ENCODE measurements at places on chromosomes 6 and 20.

- no peak for DNase-seq
Measured at GRCh38 chr20:52612046-52612632, 360.0 kb upstream of the TSHZ2 start.

GRCh38 chr20:25389401-25389857 is 1.2 kb downstream of the ABHD12 start:
- DNase-seq = no peak

DNA sequence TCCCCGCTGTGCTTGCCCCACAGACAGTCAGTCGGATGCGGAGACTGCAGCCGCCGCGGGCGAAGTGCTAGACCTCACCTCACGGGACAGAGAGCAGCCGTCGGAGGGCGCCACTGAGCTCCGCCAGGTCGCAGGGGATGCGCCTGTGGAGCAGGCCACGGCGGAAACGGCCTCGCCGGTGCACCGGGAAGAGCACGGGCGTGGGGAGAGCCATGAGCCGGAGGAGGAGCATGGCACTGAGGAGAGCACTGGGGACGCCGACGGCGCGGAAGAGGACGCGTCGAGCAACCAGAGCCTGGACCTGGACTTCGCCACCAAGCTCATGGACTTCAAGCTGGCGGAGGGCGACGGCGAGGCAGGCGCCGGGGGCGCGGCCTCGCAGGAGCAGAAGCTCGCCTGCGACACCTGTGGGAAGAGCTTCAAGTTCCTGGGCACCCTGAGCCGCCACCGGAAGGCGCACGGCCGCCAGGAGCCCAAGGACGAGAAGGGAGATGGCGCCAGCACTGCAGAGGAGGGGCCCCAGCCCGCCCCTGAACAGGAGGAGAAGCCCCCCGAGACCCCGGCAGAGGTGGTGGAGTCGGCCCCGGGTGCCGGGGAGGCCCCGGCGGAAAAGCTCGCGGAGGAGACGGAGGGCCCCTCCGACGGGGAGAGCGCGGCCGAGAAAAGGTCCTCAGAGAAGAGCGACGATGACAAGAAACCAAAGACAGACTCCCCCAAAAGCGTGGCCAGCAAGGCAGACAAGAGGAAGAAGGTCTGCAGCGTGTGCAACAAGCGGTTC is 66.4 kb downstream of the SSR1 start:
- no peak for DNase-seq

- no peak for DNase-seq
Measured at GRCh38 chr6:63268574-63268973, 51.2 kb downstream of the LGSN start.

DNA sequence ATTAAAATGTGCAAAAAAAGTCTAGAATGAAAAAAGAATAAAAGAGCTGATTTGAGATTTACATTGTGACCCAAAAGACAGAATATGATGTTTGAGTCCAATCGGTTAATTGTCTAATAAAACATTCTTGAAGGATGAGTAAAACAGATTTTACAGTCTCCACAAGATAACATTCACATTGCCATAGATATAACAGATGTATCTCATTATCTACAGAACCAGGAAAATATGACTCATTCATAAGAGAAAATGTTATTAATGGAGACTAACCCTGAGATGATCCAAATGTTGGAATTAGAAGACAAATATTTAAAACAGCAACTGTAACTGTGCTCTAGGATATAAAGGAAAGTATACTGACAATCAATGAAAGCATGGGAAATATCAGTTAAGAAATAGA is 141.7 kb downstream of the RFX6 start:
- DNase-seq = no peak

GRCh38 chr6:14228571-14228970 is 111.0 kb downstream of the CD83 start:
- no peak for DNase-seq

DNA sequence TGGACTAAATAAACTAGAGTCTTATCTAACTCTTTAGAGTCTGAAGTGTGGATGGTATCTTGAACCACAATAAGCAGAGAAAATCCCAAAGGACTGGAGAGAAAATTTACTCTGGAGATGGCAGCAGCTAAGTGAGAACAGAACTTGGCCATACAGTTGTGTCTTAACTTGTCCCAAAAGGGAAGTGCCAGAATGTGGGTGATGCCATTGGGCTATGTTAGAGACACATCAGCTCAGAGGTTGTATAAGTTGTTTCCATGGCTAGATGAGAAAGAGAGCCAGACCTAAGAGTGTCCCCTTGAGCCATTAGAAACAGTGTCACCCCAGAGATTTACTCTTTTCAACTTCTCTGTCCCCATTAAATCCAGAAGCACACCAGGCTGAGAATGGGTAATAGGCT is 36.2 kb downstream of the FOXO3 start:
- DNase-seq = no peak

GRCh38 chr6:128425856-128426255 is 94.5 kb downstream of the PTPRK start:
- no peak for DNase-seq

DNA sequence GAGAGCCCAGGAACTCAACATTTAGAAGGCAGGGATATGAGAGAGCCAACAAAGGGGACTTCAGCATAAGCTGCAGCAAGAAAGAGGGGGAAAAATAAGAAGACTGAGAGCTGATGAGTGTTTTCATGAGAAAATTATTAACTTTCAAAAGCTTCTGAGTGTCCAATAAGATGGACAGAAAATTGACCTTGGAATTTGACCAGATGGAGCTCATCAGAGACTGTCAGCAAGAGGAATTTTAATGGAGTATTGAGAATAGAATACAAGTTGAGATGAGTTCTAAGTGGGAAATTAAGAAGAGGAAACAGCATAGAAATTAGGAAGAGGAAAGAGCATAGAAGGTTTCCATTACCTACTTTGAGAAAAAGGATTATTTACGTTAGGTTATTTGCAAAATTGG is 428.2 kb downstream of the LMBRD1 start:
- DNase-seq = no peak

- no peak for DNase-seq
Measured at GRCh38 chr6:130200020-130200419, 22.7 kb downstream of the SAMD3 start.

- no peak for DNase-seq
Measured at GRCh38 chr6:100378576-100378975, 86.1 kb downstream of the SIM1 start.

DNA sequence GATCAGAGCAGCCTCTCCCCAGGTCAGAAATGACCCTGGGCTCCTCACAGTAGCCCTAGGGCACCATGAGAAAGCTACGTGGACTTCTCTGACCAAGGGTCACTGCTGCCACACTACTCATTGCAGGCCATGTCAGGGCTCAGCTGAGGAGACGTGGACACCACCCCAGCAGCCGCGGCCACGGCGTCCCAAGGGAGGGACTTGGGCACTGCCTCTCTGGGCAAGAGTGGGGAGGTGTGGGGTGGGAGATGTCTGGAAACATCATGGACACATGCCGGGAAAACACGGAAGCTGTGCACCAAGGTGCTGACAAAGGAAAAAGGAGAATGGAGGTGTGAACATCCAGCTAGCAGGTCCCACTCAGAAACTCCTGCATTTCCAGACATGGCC is 9.0 kb downstream of the GMEB2 start:
- no peak for DNase-seq

DNA sequence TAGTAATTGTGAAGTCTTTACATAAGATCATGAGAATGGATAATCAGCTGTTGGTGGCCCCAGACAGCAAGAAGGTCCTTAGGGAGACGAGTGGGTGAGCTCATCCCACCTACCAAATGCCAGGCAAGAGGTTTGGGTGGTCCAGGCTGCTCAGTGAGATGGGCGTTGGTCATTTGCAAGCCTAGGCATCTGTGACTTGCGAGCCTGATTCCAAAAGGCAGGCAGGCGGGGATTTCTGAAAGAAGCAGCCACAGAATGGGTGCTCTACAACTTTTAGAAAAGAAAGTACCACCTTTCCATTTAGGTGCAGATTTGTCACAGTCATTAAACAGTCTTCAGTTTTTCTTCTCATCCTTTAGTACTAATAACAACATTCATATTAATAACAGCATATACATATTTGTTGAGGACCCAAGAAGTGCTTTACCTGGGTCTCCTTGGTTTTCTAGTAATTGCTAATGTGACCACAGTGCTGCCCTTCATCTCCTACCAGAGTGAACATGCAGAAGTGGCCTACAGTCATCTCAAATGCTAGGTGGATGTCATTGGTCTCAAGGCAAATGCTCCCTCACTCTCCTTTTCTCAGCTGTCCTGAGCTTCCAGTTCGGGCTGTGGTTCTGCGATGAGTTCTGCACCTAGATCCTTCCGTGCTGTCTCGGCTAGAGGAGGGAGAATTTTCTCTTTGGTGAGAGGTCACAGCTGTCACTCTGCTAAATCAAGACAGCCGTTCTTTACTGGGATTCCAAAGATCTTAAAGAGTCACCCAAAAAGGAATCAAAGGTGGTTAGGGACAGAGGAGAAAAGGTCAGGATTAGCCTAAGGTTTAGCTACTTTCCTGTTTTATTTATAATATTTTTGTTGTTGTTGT is 2.7 kb downstream of the WRNIP1 start:
- DNase-seq = no peak

DNA sequence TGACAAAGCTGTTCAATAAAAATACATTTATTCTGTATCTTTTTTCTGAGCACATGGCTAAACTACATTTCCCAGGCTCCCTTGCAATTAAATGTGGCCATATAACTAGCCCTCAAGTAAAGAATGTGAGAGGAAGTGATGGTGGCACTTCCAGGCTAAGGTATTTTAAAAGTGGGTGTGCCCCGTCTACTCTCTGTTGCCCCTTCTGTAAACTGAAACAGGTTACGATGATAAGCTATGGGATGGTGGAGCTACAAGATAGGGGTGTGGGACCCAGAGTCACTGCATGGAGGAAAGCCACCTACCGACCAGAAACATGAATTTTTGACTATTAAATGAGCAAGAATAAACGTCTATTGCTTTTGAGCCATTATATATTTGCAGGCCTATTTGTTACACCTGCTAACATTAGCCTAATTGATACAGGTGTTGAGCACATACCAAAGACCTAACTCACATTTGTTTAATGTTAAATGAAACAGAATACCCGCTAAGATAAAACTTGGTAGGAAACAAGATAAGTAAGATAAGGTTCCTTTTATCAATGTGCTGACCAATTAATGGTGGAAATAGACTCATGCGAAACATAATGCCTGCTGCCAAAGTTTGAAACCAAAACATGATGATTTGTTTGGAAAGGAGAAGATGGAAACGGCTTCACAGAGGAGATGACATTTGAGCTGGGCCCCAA is 3.1 kb downstream of the FYN start:
- no peak for DNase-seq

- DNase-seq = no peak
Measured at GRCh38 chr6:137745321-137745720, 121.7 kb upstream of the TNFAIP3 start.

DNA sequence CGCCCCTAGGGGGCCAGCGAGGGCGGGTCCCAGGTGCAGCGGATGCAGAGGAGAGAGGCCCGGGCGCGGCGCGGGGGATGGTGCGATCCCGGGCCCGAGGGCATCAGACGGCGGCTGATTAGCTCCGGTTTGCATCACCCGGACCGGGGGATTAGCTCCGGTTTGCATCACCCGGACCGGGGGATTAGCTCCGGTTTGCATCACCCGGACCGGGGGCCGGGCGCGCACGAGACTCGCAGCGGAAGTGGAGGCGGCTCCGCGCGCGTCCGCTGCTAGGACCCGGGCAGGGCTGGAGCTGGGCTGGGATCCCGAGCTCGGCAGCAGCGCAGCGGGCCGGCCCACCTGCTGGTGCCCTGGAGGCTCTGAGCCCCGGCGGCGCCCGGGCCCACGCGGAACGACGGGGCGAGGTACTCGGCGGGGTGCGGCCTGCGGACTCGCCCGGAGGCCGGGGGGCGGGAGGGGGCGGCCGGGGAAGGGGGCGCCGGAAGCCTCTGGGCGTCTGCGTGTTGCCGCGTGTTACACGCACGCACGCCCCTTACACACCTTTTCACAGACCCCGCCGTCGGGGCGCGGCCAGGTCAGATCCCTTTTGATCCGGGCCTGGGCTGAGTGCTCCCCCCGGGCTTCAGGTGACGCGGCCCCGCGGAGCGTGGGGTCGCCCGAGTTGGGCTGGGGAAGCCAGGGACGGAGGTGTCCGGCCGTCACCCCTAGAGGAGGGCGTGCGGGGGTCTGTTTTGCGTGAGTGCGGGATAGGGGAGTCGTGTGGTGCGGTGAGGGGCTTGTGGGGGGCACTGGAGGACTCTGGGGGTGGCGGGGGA is 412 bp downstream of the TRIB3 start:
- no peak for DNase-seq

DNA sequence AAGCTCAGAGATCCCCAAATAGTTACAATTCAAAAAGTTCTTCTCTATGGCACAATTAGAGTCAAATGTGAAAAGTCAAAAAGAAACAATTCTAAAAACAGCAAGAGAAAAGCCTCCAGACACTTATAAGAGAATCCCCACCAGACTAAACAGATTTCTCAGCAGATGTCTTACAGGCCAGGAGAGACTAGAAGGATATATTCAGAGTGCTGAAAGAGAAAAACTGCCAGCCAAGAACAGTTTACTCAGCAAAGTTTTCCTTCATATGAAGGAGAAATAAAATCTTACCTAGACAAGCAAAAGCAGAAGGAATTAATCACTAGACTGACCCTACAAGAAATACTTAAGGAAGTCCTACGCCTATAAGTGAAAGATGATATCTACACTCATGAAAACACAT is 176.1 kb upstream of the OPRM1 start:
- DNase-seq = no peak

DNA sequence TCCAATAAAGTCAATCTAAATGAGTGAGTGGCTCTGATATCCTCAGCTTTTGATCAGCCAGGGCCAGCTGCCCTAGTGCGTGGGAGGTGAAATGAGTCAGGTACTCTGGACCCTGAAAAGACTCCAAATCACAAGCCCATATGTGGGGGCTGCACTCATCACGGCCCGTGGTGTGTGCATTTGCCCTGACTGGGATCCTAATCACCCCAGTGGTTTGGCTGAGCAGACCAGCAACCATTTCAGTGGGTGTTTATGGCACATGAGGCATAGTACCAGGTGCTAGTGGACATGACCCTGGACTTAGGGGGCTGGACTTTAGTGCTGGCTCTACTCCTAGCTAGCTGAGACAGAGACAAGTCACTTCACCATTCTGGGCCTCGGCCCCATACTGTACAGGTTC is 39.4 kb downstream of the SCML4 start:
- no peak for DNase-seq

DNA sequence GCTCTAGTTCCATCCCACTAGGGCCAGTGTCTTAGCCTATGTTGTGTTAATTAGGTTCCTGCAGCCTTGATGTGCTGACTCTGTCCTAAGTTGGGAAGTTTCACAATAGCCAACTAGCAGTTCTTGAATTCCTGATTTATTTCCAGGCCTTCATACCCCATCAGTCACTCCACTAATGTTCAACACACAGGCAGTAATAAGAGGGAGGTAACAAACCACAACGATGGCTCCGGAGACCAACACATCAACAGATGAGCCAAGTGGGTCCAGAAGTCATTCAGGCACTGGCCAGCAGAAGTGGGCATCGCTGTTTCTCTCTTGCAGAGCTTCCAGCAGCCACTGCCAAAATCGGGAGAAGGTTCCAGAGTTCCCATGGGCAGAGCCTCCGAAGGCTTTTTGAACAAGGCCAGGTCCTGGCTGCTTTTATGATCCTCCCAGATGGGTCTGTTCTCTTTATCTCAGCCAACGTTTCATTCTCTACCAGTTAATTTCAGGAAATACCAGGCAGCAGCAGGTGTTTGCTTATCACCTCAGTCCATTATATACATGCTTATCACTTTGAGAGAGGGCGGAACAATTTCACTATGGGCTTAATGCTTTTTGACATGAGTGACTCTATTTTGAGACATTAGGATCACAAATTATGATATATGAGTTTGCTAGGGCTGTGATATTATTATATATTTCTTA is 48.5 kb upstream of the NOP56 start:
- no peak for DNase-seq

- no peak for DNase-seq
Measured at GRCh38 chr6:170416959-170417606, 110.5 kb downstream of the FAM120B start.

GRCh38 chr6:169661391-169661756 is 40.5 kb downstream of the WDR27 start:
- DNase-seq = no peak

Measured in hypothalamus (tissue), 51 donors.